ENCODE measurements at places on chromosomes 16 and 17.
A peak's percentile ranks its signal among the peaks of the same experiment; 100 is the strongest.

GRCh38 chr16:82625066-82625968 lies 1.5 kb upstream of the CDH13 start:
- DNase-seq = no peak

GRCh38 chr17:71114911-71115668 lies 945.8 kb downstream of the KCNJ2 start:
- no peak for DNase-seq

GRCh38 chr17:8910969-8911604 lies 43.6 kb upstream of the PIK3R6 start:
- no peak for DNase-seq

GRCh38 chr16:31055613-31056012 lies 18.4 kb downstream of the ZNF668 start:
- DNase-seq = no peak

- no peak for DNase-seq
These were observed 48.3 kb downstream of the CCT6B start for GRCh38 chr17:34913001-34913400.

DNA sequence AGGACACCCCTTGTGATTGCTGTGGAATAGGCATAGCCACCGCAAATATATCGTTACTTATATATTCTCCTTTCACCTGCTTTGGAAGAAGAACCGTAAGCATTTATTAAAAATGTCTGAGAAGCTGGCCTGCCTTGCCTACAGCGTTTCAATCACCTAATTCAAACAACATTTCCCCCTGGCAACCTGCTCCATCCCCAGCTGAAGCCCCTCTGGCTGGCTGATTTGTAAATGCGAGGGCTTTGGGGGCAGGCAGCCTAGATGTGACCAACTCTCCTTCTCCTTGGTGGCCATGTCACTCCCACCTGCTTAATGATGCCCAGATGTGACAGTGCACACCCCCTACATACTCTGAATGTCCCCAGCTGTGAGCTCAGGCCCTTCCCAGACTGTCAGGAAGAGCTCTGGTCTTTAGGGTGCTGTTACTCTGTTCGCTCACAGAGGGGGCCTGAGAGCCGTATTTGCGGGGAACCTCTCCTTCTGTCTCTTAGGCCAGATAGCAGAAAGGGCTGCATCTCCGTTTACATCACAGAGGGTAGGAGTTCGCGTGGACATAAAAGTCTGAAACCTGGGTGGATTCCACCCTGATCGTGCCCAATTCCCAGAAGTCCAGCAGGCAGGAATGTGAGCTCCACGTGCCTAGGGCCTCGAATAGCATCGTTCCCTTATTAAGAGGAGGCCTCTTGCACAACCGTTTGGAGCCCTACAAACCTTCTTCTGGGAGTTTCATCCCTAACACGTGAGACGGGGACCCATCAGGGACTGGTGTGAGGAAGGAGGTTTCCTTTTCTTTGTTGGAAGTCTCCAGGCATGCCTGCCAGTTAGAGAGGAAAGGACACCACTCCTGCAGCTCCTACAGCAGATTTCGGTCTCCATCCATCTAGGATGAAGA lies 2.4 kb upstream of the SDK2 start:
- no peak for DNase-seq

- no peak for DNase-seq
These were observed 199.5 kb upstream of the PMFBP1 start for GRCh38 chr16:72371307-72372086.

DNA sequence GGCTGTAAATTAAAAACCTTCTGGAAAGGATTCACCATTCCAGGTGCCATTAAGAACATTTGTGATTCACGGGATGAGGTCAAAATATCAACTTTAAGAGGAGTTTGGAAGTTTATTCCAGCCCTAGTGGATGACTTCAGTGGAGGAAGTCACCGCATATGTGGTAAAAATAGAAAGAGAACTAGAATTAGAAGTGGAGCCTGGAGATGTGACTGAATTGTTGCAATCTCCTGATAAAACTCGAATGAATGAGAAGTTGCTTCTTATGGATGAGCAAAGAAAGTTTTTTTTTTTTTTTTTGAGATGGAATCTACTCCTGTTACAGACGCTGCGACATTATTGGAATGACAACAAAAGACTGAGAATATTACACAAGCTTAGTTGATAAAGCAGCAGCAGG lies 26.7 kb downstream of the CCL4 start:
- DNase-seq = no peak

- DNase-seq = no peak
These were observed 4.6 kb upstream of the C17orf113 start for GRCh38 chr17:42055027-42055426.

DNA sequence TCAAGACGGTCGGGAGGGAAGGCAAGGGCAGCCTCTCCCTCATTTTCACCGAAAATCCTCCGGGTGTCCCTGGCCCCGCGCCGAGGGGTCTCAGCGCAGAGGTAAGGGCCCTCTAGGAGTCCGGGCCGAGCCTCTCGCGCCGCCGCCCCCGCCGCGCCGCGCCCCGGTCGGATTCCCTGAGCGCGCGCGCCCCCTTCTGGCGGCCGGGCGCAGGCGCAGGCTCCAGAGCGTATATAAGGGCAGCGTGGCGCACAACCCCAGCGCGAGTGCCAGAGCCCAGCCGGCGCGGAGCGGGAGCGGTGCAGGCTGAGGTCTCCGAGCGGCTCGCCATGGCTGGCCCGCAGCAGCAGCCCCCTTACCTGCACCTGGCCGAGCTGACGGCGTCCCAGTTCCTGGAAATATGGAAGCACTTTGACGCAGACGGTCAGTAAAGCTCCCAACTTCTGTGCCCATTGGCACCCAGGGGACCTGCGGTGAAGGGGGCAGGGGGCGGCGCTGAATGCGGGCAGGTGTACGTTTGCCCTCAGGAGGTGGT lies at the start of gene CALB2:
TSS of gene CALB2 (plus strand) at position 260 of the 535 bp plus-strand sequence. CDS start at position 330, 70 bp downstream.
- DNase-seq = peak; percentile 8

GRCh38 chr16:88888057-88888456 lies 21.6 kb upstream of the PABPN1L start:
- no peak for DNase-seq

- DNase-seq = no peak
These were observed 82.1 kb downstream of the VPS53 start for GRCh38 chr17:632560-632959.

DNA sequence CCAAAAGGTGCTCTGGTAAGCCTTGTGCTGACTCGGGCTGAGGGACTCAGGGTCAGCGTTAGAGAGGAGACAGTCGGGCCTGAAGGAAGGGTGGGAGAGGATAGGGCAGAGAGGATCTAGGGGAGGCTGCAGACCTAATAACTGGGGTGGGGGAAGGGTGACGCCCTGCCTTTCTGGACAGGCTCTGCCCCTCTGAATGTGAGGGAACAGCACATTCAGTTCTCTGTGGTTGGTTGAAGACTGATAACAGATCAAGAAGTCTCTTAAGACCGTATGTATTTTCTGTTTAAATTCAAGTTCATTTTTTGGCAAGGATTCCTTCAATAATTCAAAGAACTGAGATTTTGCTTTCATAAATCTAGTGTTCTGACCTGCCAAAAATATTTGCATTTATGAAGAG lies 56.2 kb upstream of the TEKT3 start:
- no peak for DNase-seq

DNA sequence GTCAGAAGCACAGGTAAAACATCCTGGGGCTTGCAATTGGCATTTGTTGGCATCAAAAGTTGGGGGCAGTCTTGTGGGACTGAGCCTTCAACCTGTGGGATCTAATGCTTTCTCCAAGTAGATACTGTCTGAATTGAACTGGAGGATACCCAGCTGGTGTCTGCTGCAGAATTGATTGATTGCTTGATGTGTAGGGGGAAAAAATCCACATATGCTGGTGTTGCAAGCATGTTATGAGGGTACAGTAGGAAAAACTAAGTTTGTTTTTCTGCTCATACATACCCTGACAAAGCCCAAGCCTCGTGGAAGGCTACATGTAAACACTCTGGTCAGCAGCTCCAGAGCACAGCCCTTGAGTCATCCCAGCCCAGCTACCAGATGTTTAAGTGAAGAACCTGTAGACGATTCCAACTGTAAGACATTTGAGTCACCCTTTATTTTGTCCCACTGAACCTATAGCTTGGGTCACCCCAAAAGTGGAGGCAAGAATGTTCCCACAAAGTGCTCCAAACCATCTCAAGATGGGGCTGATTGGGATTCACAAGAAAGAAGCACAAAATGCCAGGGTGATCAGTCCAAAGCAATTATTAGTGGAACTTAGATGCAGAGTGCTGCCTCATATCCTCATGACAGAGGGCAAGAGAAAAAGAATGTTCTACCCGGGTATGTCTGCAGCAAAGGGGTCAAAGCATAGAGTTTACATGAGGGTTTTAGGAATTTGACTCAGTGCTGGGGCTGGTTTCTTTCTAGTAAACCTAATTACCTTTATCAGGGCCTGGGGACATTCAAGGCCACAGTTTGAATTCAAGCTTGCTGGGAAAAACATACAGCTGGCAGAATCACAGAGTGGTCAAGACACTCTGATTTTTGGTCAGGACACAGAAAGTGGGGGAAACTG lies 9.6 kb upstream of the APPBP2 start:
- DNase-seq = no peak

GRCh38 chr17:69523244-69523861 lies 108.9 kb downstream of the MAP2K6 start:
- peak; percentile 92 for DNase-seq

DNA sequence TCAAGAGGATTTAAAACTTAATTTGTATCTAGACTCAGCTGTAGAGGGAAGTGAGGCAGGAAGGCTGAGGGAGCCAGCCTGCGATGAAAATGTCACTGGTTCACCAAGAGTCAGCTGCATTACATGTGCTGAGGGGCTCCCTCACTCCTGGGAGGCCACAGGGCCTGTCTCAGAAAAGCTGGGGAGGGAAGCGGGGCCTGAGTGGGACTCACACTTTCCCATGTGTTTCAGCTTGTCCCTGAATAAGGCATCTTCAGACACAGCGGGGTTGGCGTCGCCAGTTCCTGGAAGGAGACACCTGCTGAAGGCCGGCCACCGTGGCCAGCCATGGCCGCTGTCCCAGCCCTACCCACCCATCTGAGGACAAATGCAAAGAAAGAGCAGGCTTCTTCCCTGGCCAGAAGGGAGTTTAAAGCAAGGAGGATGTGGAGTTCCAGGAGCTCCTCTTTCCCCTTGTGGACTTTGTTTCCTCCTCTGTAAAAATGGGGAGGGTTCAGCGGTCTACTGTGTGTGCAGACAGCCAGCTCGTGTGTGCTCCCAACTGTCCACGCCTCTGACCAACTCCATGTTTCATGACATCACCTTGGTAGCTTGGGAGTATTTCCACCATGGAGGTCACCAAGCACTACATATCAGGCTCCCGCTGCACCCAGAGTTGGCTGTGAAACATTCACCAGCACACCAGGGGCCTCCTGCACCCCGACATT lies 19.2 kb upstream of the MRPS23 start:
- DNase-seq = no peak

DNA sequence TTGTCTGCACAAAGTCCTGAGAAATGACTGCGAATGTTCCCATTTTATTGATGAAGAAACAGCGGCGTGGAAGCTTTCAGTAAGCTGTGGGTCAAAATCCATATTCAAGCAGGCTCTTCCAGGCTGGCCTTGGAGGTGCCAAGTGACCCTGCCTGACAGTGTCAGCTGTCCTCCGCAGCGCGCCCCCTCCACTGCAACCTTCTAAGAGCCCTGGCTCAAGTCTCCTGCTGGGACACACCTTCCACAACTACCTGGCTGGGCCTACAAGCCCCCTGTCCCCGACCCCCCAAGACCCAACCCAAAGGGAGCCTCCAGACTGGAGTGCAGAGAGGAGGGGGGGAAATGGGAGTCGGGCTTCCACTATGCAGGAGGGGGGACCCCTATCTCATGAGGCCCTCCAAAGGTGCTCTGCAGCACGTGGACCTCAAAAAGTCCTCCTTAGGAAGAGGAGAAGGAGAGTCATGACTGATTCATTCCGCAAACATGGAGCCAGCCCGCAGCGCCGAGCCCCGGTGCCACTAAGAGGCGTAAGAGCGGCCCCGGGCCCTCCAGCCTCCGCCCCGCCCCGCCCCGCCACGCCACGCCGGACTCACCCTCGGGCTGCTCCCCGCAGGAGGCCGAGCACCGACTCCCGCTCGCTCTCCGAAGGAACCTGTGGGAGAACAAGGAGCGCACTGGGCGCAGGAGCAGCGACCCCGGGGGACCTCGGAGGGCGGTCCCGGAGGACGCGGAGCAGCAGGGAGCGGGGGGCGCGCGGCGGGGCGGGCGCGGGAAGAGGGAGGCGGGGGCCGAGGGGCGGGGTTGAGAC lies 574 bp downstream of the MPP3 start:
- DNase-seq = no peak

GRCh38 chr17:81513753-81514488 lies 1.3 kb upstream of the ACTG1 start:
- DNase-seq = peak; percentile 42

DNA sequence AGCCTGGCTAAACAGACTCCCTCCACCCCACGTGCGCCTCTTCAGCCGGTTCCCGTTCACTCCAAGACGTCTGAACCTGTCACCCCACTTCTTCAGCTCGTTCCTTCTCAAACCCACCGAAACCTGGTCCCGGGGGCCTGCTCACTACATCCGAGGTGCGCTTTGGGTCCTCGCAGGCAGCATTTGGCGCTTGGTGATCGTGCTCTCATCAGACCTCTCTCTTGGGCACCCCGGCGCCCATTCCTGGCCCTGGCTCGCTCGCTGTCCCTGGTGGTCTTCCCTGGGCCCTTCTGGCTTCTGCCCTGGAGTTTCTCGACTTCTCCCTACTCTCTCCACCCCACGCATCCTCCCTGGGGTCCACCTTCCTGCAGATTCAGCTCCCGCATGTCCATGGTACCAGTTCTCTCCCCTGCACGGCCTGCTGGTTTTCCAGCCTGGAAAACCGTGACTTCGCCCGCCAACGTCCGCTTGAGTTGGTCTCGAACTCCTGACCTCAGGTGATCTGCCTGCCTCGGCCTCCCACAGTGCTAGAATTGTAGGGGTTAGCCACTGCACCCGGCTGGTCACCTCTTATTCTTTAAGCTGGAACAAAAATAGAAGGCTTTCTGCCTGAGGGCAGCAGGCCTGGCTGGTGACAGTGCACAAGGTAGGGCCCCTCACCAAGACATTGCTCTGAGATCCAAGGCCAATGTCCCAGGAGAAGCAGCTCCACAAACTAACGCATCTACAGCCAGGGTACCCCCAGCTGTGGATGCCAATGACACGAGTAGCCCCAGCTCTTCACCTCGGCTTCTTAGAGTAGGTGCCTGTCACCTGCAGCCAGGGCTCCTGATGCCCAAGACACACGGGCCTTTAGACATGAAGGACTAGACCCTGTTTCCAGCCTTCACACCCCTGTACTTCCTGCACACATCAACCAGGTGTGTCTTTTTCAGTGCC lies 1.1 kb upstream of the MEAK7 start:
- no peak for DNase-seq

DNA sequence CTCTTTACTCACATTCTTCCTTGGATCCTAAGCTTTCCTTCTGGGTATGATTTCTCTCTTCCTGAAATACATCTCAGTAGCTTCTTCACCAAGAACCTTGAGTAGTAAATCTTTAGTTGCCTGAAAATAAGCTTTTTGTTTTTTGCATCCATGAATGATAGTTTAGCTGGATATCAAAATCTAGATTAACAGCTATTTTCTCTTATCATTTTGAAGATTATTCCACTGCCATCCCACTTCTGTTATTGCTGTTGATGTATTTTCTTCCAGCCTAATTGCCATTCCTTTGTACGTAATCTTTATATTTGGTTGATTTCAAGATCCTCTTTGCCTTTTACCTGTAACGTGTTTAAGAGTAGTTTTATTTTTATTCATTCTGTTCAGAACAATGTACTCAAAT lies 7.6 kb upstream of the FBXO39 start:
- no peak for DNase-seq

- DNase-seq = no peak
These were observed 71.9 kb upstream of the NOG start for GRCh38 chr17:56521414-56522141.
